ENCODE measurements at places on chromosomes 1 and 21. TPM values are rescaled to one million over a fixed set of nuclear protein-coding genes. Genes with fewer than 3 reads are reported as not detected.

ROR1 gene
- total RNA-seq, result 0.05 TPM

PRMT2 gene
- total RNA-seq, result 92.2 TPM

SYNC gene
- total RNA-seq, result not detected

AMY1C gene
- total RNA-seq, result not detected

LYST gene
- 17.3 TPM for total RNA-seq

DDI2 gene
- total RNA-seq, result 33.7 TPM

OR2AK2 gene
- not detected for total RNA-seq

CSF1 gene
- total RNA-seq, result 76.4 TPM

Measured in T-helper 2 cell treated with Interferon-gamma antibody and Interleukin-4, amounts not matched to agents 100 ng/mL and 5 ng/mL, for 36 hours (primary cell).